ENCODE measurements at places on chromosomes 5 and 9.

- DNase-seq = peak; percentile 20
Measured at GRCh38 chr5:140220032-140220697, 45.2 kb downstream of the CYSTM1 start.

DNA sequence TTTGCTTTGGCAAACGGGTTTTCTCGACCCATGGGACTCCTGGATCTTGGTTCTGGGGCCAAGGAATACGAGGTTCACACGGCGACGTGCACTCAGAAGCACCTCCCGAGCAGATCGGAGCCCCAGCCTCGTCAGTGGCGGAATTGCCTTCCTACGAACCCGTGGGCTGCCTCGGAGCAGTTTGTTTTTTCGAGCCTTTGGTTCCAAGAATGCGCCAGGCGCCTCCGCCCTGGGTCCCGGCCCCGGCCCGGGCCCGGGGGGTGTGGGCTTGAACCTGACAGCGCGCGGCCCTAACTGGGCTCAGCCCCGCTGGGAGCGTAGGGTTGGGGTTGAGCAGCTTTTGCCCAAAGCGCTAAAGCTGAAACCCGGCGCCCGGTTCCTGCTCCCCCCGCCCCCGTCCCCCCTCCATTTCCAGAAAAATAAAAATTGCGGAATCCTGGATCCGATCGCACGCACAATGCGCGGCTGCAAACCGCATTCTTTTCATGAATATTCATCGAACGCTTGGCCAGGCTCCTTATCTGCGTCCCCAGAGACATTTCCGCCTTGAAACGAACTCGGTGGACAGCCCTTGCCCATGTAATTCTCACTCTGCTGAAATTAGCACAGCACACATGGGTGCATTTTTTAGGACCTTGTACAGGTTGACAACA lies 1.0 kb downstream of the BASP1 start:
- no peak for DNase-seq

DNA sequence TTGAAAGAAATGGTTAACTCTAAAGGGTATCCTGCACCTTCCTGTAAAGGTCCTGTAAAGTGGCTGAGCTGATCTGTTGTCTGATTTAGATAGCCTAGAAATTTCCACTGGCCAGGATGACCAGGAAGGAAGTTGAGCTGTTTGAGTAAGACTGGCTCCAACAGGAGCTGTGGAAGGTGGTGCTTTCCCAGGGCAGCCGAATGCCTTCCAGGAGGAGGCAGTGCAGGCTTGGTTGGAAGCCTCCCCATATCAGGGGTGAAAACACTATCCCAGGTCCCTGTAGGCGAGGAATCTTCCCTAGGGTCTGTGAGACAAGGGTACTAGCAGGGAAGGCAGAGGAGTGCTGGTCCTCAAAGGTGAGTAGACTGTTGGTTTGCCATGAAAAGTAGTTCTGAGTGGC lies 98.4 kb downstream of the LIX1 start:
- no peak for DNase-seq

DNA sequence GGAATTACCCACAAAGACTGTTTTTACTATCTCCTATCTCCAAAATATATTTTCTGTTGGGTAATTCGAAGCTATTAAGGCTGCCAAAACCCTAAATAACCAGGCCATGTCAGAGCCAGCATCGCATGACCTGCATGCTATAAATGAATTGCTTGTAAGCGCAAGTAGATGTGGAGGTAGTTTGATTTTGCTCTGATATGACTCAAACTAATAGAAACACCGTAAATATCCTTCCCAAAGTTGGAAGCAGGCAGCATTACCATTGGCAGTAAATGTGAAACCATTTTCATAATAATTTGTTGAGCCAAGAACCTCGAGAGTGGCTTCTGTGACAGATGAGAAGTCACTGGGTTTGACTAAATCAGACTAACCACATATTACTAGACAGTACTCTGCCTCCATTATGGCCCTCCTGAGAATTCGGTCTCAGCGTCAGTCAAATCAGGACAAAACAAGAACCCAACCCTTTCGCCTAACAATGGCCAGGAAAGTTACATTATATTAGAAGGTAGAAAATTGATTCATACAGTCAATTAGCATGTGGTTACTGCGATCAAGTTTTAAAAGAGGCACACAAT lies 289.8 kb downstream of the SPOCK1 start:
- no peak for DNase-seq

DNA sequence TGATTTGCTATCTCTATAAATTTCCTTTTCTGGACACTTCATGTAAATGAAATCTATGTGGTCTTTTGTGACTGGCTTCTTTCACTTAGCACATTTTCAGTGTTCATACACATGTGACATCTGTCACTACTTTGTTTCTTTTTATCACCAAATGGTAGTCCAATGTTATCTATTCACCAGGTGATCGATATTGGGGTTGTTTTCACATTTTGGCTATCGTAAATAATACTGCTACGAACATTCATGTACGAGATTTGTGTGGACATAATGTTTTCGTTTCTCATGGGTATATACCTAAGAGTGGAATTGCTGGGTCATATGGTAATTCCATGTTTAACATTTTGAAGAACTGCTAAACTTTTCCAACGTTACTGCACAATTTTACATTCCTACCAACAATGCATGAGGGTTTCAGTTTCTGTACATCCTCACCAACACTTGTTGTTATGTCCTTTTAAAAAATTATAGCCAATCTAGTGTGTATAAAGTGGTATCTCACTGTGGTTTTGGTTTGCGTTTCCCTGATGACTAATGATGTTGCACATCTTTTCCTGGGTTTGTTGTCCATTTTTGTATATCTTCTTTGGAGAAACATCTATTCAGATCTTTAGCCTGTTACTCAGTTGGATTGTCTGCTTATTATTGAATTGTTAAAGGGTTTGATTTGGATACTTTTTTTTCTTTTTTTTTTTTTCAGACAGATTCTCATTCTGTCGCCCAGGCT lies 263.0 kb downstream of the PDZD2 start:
- no peak for DNase-seq

- no peak for DNase-seq
Measured at GRCh38 chr5:81147886-81148571, 85.1 kb upstream of the CKMT2 start.

DNA sequence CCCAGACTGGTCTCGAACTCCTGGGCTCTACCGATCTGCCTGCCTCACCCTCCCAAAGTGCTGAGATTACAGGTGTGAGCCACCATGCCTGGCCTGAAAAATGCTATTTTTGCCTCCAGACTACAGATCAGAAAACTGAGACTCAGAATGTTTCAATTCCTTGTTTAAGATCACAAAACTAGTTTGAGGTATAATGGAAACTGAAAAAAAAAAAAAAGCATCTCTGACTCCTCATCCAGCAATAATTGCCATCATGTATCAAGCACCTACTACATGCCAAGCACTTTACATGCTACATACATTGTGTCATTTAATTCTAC lies 35.6 kb downstream of the PLAC8L1 start:
- no peak for DNase-seq

GRCh38 chr9:76298521-76299144 lies 95.6 kb downstream of the RFK start:
- DNase-seq = no peak

DNA sequence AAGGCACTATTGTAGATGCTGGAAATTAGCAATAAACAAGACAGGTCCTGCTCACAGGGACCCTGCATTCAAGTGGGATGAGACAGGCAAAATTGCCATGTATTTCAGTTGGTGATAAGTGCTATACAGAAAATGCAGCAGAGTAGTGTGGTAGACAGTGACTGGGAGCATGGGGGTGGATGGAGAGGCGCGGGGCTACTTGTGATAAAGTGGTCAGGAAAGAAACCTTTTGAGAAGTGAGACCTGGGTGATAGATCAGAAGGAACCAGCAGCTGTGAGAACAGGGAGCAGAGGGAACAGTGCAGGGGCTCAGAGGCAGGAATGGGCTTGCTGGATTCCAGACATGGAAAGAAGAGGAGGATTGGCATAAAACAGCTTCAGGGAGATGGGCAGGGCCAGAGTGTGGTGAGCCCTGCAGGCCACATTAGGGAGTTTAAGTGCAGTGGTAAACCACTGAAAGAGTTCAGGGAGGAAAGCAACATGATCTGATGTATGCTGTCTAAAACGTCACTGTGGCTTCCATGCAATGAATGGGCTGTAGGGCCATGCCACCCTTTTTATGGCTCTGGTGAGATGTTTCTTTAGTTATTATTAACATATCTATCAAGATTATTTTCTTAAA lies 7.3 kb downstream of the CRHBP start:
- peak; percentile 51 for DNase-seq

- DNase-seq = no peak
Measured at GRCh38 chr9:512555-513272, 298.0 kb downstream of the DOCK8 start.

DNA sequence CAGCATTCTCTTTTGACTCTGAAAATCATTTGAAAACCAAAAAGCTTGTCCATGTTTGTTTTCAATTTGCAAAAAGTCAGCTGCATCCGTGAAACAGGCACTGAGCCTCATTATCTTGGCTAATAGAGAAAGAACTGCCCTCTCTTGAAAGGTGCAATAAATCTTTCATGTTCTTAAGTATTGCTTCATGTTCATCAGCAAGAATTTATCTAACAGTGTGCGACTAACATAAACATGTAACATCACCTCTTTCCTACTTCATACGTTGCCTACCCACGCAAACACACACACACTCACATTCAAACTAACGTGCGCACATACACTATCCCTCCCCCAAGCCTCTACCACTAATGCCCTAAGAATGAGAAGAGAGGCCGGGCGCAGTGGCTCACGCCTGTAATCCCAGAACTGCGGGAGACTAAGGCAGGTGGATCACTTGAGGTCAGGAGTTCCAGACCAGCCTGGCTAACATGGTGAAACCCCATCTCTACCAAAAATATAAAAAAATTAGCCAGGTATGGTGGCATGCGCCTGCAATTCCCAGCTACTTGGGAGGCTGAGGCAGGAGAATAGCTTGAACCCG lies 629.7 kb upstream of the ZNF608 start:
- no peak for DNase-seq

DNA sequence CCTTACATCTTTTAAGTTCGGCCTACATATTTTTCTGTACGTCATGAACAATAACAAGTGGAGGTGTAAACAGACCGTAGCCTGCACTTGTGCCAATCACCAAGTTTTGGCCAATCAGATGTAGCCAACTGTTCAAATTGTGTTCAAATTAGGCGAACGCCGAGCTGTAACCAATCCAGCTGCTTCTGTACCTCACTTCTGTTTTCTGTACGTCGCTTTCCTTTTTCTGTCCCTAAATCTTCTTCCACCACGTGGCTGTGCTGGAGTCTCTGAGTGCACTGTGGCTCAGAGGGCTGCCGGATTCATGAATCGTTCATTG lies 26.4 kb downstream of the TRIM14 start:
- no peak for DNase-seq

DNA sequence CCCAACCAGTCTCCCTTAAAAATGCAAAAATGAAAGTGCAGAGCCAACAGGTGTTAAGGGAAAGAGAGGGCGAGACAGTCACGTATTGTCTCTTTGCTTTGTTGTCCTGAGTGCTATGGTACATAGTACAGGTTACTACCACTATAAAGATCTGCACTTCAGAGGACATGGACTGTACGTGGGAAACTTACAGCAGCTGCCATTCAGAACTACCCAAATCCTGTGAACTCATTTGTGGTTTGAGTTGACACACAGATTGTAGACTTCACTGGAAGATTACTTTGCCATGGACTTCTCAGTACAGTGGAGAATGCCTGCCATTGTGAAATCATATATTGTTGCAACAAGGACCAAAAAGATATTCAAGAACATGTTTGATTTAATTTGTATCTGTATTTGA lies 34.8 kb downstream of the FBXO38 start:
- no peak for DNase-seq

DNA sequence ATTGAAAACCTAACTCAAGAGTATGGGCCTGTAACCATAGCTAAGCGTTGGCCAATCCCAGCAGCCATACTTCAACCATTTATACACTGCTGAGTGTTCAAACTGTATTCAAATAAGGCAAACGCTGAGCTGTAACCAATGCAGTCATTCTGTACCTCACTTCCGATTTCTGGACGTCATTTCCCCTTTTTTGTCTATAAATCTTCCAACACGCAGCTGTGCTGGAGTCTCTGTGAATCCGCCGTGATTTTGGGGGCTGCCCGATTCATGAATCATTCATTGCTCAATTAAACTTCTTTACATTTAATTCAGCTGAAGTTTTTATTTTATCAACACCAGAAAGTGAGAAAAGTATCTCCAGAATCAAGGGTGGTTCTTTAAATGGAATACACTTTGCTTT lies 31.7 kb downstream of the MTX3 start:
- DNase-seq = no peak

DNA sequence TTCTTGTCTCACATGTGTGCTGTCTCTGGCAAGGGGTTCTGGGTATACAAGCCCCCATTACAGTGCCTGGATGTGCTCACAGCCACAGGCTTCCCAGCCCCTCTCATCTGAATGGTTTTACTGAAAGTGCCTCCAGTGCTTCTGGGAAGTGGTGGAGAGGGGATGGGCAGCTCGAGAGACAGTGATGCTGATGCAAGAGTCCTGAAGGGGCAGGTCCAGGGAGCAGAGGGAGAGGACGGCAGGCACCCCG lies 93.5 kb downstream of the PHF2 start:
- DNase-seq = no peak

DNA sequence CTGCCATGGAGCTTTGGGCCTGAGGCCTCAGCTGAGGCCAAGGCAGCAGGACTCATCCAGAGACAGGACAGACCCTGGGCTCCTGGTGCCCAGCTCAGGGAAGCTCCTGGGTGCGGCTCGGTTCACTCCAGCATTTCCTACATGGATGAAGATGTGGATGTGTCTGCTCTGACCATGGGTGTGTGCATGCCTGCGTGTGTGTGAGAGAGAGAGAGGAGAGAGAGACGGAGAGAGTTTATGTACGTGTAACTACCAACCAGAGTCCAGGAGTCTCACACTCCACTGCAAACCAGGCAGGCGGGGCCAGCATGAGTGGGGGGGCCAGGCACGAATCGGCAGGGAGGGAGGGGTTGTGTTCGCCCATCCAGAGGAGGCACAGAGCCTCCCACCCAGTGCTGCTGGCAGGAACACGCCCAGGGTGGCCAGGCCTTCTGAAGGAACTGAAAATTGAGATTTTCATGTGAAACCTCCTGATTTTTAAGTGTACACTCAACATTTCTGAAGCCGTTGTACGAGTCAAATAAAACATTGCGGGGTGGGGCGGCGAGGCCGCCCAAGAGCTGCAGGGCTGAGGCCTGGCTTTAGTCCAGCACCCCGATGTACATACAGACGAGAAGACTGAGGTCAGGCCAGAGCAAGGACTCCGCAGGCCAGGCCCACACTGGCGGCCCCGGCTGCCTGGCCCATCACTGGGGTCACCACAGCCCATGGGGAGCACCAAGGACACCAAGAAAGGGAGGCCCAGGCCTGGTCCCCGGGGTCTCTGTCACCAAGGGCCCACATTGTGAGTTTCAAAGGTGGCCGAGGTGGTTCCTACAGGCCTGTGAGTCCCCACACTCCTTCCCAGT lies 88.7 kb downstream of the ADAMTS2 start:
- no peak for DNase-seq

DNA sequence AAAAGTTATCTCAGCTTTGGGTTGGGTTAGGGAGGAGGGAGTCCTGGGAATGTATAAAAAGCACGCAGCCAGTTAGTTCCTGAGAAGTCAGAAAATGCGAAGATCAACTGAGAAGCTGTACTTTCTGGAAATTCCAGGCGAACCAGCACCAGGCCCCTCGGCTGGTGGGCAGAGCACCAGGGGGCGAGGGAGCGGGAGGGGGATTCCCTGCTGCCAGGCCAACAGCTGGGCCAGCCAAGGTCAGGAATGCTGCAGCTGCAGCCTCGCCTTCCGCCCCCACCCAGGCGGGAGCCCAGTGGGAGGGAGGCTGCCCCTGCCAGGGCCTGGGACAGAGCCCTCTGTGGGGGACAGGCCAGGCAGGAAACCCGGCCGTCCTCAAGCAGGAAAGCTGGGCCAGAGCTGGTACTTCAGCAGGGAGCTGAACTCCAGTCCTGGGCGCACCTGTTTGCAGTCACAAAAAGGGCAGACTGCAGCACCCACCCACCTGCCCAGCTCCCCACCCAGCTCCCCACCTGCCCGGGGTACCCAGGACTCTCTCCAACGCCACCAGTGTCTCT lies 35.5 kb downstream of the VAV2 start:
- no peak for DNase-seq

Measured in astrocyte of the cerebellum (primary cell).